GM12891 (cell line): ENCODE measurements at places on chromosomes 5 and 9.
A peak's percentile ranks its signal among the peaks of the same experiment; 100 is the strongest.

GRCh38 chr9:26357803-26358344 is 534.7 kb downstream of the CAAP1 start:
- DNase-seq = no peak

DNA sequence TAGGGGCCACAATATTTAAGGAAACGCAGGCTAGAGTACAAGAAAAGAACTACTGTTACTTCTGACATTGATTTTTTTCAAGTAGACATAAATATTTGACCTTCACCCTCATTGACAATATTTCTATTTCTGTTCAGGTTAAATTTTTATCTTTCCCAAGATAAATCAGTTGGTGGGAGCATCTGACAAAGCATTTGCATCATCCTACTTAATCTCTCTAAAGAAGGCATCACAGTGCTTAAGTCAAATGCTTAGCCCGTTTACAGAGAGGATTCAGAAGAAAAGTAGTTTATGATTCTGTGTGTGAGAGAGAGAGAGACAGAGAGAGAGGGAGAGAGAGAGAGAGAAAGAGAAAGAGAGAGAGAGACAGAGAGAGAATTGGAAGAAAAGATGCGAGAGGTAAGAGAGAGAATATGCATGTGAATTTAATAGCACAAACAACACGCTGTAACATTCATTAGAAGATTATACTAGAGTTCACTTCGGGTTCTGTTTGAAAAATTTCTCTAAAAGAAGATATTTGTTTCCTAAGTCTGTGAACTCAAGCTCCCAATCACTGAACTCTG is 1093.3 kb upstream of the CDH6 start:
- no peak for DNase-seq

DNA sequence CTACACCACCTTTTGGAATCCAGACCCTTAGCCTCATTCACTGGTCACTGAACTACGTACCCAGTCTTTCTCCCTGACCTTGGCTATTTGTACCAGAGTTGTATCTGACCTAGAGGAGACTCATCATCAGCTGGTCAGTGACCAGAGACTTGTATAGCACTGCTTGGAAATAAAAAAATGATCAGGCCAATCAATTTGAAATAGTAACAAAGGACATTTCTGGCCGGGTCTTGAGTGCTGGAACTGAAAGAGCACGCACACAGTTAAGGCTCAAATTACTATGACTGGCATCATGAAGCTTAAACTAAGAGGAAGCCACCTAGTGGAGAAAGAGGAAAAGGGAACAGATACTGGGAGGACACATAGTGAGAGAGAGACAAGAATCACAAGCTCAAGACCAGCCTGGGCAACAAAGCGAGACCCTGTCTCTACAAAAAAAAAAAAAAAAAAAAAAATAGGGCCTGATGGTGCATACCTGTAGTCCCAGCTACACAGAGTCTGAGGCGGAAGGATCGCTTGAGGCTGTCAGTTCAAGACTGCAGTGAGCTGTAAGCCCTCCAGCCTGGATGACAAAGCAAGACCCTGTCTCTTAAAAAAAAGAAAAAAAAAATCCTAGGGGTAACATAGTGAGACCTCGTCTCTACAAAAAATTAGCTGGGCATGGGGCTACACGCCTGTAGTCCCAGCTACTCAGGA is 12.8 kb upstream of the SRP19 start:
- peak; percentile 14 for DNase-seq

DNA sequence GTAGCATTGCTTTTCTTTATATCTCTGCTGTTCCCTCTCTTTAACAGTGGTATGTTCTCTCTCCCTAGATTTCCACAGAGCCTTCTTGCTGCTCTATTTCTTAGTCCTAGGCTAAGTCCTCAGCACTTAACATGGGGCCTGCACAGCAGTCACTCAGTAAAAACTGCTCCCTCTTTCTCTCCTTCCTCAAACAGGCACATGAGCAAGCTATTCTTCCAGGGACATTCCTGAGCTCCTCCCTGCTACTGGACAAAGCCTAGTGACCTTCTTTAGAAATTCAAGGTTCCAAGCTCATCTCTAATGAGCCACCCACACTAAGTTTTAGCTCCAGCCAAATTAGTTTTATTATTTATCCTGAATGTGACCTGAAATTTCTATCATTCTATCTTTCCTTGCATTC is 39.5 kb downstream of the TRIM32 start:
- no peak for DNase-seq

- DNase-seq = no peak
These were observed 61.8 kb downstream of the PFDN1 start for GRCh38 chr5:140240987-140241706.

- DNase-seq = no peak
These were observed 896 bp downstream of the EBF1 start for GRCh38 chr5:159098603-159099436.

GRCh38 chr9:23766613-23767012 is 59.4 kb downstream of the ELAVL2 start:
- DNase-seq = no peak

DNA sequence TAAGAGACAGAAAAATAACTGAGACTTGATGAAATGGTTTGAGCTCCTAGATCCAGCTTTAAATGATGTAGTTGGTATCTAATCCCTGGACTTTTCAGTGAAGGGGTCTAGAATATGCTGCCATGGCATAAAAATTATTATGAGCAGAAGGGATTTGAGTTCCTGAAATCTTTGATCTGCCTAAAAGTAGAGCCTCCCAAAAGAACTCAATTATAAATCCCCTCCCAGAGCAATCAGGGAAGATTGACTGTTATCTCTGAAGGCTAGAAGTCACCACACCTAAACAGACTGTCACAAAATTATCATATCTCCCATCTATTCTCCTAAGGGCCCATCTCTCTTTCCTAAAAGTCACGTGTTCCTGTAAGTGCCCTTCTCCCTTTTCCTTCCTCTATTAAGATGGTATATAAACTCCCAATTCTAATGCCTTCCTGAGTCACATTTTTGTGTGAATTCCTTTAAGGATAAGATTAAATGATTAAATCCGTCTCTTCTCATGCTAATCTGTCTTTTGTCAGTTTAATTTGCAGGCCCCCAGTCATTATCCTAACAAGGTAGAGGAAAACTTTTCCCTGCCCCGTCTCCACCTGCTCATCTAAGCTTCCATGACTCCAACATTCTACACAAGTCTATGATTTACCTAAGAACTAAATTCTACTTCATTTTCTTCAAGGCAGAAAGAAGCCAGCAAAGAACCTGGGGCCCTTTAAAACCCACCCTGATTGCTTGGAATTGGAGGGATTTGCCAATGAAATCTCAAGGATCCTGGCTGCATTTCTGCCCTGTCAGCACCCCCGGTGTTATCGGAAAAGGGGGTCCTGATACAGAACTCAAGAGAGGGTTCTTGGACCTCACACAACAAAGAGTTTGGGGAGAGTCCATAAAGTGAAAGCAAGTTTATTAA is 47.1 kb upstream of the PWWP2A start:
- DNase-seq = no peak

DNA sequence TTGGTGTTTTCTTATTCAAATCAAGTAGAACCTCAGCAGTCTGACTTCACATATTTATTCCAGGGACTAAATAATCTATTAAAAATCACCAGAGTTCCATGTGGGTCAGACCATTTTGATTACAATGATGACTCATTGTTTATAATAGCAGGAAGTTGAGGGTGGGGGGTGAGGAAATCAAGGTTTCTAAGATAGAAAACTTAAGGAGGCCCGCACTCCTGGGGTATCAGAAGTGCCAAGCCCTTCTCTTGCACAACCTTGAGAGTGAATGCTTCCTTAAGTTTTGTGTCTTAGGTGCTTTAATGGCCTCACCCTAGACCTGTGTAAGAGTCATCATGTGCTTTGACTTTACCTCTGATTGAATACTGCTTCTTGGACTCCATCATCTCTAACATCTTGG is 31.9 kb upstream of the NPR3 start:
- DNase-seq = no peak

GRCh38 chr9:17491780-17492179 is 87.1 kb upstream of the SH3GL2 start:
- DNase-seq = no peak

DNA sequence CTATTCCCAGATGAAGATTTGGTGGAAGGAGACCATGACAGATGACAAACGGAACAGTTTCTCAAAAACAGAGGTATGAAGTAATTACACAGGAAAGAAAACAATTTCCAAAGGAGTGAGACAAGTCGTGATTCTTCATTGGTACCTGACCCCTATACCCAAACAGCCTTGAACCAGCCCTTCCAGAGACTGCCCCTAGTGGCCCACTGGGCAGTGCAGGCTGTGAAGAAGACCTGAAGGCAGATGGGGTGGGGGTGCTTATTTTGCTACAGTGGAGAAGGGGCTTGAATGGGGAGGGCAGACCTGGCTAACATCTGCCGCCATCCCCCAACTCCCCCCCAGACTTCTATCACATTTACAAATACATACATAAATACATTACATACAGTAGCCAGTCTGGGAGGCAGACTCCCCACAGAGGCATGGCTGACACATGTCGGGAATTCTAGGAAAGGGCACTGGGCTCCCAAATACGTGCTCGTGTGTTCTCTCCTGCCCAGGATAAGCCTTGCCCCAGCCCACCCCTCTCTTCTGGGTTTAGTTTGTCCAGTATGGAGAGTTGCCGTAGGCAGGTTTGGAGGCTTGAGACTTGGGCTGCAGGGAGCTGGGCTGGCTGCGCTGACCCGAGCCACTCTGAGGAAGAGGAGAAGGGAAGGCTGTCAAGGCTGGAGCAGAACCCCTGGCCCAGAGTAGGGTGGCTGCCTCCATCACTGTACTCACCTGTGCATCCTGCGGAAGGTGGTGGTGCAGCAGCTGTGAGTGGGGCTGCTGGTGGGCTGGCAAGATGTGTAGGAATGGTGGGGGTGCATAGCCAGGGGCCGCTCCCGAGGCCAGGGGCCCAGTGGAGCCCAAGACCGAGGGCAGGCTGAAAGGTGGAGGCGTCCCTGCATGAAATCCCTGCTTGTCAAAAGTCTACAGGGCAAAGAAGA is 105.3 kb downstream of the UBE2R2 start:
- DNase-seq = peak; percentile 49

GRCh38 chr5:93044859-93045666 is 536.0 kb downstream of the NR2F1-AS1 start:
- DNase-seq = no peak

DNA sequence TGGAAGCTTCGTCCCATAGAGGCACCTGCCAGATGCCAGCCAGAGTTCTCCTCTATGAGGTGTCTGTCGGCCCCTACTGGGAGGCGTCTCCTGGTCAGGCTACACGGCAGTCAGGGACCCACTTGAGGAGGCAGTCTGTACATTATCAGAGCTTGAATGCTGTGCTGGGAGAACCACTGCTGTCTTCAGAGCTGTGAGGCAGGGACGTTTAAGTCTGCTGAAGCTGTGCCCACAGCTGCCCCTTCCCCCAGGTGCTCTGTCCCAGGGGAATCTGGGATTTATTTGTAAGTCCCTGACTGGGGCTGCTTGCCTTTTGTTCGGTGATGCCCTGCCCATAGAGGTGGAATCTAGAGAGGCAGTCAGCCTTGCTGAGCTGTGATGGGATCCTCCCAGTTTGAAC is 70.8 kb downstream of the NDUFS4 start:
- DNase-seq = no peak

DNA sequence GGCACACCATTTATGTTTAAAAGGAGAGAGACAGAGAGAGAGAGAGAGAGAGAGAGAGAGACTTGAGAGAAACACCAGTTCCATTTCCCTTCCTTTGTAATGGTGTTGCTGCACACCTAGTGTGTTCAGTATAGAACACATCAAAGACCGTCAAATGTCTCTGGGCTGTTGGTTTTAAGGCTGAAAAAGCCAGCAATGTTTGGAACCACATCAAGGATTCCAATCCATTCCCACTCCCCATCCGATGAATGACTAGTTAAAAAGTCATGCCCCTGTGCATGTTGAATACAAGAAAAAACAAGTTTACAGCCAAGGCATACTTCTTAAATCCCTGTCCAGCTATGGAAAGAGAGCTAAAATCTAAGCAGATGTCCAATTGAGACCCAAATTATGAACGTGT is 83.0 kb upstream of the IFNE start:
- DNase-seq = no peak

- no peak for DNase-seq
These were observed 53.4 kb downstream of the PUM3 start for GRCh38 chr9:2790466-2790865.

- no peak for DNase-seq
These were observed 16.1 kb downstream of the SNX18 start for GRCh38 chr5:54533541-54534190.

- DNase-seq = no peak
These were observed 42.4 kb downstream of the MRRF start for GRCh38 chr9:122307061-122307460.

DNA sequence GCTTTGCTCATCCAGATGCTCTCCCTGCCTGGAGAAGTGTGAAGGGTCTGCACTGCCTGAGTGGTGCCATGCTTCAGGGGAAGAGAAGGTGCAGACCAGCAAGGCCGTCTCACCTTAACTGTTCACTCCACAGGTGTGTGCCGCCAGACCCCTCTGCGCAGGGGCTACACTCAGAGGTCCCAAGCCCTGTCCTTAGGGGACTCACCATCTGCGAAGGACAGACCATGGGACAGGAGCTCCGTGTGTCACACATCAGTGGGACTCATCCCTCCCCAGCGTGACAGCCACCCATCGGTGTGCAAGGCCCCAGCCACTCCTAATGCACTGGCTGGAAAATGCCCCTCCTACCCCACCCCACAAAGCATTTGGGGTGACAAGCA is 142.9 kb downstream of the OLFM1 start:
- DNase-seq = no peak

GRCh38 chr5:6202968-6203365 is 175.4 kb downstream of the MED10 start:
- no peak for DNase-seq

- no peak for DNase-seq
These were observed 92.8 kb upstream of the PITX1 start for GRCh38 chr5:135126688-135127438.

DNA sequence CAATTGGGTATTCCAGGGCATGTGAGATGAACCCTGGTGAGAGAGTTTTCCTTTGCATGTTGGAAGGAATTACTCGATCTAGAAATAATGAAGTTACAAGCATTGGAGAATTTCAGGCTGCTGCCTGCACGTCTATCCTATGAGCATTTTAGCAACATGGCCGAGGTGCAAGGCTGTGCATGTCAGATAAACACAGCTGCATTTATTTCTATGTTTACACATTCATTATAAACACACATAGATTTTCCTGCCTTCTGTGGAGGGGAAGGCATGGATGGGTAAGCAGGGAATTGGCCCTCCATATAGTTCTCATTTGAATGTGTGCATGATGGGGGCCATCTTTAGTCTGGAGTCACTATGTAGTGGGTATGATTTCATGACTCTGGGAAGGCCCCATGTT is 42.3 kb downstream of the AOPEP start:
- no peak for DNase-seq
